ENCODE measurements at places on chromosomes 6 and 20.

- DNase-seq = no peak
Observed at GRCh38 chr6:103715269-103715668, 1144.5 kb downstream of the HACE1 start.

DNA sequence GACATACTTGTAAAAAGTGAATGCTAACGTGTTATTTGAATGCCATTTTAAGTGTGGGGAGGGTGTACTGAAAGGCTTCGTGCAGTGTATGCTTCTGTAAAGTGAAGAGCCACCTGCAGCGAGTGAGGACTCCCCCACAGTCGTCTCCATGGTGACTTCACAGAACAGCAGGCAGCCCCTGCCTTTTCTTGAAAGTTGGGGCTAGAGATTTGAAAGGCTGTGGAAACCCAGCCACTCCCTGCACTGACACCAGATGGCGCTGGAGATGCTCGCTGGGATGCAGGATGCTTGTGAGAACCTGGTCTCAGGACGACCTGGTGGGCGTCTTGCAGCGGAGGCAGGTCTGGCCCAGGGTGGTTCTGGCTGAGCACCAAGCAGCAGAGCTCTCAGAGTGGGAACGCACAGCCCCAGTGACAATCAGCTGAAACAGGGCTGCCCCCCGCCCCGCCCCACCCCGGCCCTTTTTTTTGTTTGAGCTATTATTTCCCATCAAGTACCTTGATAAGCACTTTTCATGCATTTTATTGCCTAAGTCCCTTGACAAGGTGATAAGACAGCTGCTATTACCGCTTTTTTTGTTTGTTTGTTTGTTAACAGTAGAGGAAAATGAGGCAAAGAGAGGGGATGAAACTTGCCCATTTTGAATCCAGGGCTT is 150.3 kb downstream of the SYCP2 start:
- peak; percentile 31 for DNase-seq

DNA sequence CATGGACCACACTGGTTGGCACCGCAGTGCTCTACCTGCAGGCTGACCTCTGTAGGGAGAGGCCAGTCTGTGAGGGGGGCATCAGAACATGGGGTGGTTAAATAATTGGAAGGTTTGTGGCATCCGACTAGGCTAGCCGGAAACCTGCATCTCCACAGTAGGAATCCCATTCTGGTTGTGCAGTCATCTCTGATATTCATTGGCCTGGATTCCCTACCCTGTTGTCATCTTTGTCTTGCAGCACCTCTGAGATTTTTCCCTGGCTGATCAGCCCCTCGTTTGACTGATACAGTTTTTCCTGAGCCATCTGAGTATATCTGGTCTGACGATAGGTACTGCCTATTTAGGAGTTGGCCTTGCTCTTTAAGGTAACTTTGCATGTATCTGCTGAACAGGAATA is 259.4 kb downstream of the TMEM242 start:
- no peak for DNase-seq

GRCh38 chr6:37357288-37357687 is 3.5 kb downstream of the RNF8 start:
- no peak for DNase-seq

DNA sequence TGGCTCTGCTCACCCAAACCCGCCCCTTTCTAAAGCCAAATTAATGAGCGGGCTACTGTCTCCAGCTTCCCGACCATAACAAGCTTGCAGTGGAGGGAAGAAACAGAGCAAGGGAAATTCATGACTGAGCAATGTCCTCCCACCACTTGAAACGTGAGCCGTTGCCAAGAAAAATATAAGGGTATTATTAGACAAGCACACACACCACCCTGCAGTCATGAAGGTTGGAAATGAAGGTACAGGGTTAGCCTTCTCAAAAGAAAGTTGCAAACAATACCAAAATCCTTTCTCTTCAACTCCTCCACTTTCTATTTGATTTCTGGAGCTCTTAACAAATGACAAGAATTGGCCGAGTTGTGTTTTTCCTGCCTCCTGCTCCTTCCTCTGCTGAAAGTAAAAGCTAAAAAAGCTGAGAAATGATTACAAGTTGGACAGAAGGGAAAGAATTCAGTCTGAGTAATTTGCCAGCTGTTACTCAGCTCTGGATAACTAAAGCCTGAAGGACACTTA is 151.1 kb upstream of the B3GAT2 start:
- peak; percentile 71 for DNase-seq

Data from fibroblast of skin of right biceps (primary cell).